Stimulated activated CD8-positive, alpha-beta memory T cell treated with anti-CD3 and anti-CD28 coated beads, Interleukin-15, amount 100 ng/mL, for 4 hours (primary cell): ENCODE measurements at places on chromosomes 6 and 20.
A peak's percentile ranks its signal among the peaks of the same experiment; 100 is the strongest.

- no peak for DNase-seq
Observed at GRCh38 chr20:22425344-22426295, 158.8 kb downstream of the FOXA2 start.

DNA sequence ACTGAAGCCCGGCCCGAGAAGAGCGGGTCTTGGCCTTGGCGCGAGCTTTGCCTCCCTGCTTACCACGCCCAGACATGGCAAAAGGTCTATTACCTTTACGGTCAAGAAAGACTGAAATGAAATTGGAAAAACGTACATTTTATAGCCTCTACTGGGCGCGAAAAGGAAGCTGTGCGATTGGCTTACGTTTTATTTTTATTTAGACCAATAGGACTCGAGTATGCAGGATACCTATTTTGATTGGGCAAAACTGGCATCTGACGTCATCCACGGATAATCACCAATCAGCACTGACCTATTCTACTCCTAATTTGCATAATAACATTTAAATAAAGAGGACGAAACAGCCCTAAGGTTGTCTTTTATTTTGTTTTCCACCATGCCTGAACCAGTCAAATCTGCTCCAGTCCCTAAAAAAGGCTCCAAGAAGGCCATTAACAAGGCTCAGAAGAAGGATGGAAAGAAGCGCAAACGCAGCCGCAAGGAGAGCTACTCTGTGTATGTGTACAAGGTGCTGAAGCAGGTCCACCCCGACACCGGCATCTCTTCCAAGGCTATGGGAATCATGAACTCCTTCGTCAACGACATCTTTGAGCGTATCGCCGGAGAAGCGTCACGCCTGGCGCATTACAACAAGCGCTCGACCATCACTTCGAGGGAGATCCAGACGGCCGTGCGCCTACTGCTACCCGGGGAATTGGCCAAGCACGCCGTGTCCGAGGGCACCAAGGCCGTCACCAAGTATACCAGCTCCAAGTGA is 97.4 kb downstream of the OR2B2 start:
- peak; percentile 67 for DNase-seq

DNA sequence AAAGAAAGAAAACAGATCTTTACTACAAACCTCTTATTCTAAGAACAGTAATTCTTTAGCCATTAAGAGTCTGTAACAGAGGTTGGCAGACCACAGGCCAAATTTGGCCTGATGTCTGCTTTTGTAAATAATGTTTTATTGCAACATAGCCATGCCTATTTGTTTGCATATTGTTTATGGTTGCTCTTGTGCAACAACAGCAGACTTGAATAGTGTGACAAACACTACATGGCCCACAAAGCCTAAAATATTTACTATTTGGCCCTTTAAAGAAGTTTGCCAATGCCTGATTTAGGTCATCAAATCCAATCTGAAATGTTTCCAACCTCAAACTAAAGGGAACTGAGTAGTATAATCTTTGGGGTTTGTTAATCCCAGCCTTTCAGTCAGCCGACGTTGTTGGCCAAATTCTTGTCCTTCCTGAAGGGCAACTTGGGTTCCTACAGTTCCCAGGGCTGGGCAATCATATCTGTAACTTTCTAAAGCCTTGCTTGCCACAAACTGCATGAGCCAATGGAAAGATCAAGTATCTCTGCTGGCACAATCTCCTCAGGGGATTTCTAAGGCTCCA is 33.9 kb upstream of the TBC1D20 start:
- no peak for DNase-seq

- DNase-seq: no peak
Observed at GRCh38 chr20:41654884-41655283, 36.7 kb upstream of the CHD6 start.

DNA sequence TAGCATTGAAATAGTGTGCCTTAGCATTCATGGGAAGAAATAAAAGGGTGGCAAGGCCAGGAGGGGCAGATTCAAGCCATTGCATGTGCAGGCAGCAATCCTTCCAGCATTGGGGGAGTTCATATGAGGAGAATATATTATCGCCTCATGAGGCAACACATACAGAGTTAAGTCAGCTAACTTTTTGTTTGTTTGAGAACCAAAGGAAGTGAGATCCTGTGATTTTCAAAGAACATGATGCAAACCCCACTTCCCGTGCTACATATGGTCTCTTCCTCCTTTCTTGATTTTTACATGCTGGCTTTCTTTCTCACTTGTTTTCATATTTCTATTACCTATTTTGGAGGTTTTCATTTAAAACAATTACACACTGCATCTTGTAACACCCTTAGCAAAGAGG is 579.7 kb upstream of the ARID1B start:
- no peak for DNase-seq

- DNase-seq: no peak
Observed at GRCh38 chr6:138248878-138249277, 30.6 kb upstream of the PBOV1 start.

- DNase-seq: no peak
Observed at GRCh38 chr6:53986165-53986720, 125.0 kb upstream of the MLIP start.

GRCh38 chr6:126033696-126034095 is 47.4 kb downstream of the TRMT11 start:
- no peak for DNase-seq

GRCh38 chr20:18796282-18796833 is 17.2 kb upstream of the SCP2D1 start:
- DNase-seq: no peak

DNA sequence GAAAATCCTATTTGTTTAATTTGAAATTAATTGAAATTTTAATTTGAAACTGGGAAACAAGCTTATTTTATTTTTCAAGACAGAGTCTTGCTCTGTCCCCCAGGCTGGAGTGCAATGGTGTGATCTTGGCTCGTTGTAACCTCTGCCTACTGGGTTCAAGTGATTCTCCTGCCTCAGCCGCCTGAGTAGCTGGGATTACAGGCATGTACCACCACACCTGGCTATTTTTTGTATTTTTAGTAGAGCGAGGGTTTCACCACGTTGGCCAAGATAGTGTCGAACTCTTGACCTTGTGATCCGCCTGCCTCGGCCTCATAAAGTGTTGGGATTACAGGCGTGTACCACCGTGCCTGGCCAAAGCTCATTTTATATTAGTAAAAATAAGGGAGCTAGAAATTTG is 4.2 kb downstream of the SRSF3 start:
- DNase-seq: no peak

DNA sequence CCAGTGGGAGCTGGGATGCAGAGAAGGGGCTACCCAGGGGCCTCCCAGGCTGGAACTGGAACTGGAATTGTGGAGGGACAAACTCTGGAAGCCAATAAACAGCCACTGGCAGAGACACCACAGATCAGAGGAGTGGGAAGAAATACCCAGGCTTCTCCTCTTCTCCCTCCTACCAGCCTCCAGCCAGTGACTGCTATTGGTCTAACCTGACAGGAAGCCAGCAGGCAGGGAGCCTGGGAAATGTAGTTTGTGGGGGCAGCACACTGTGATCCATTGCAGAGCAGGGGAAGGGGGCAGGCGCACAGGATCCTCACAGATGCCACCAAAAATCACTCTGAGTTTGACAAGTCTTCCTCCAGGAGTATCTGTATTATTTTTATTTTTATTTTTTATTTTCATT is 12.1 kb upstream of the MLN start:
- DNase-seq: no peak

DNA sequence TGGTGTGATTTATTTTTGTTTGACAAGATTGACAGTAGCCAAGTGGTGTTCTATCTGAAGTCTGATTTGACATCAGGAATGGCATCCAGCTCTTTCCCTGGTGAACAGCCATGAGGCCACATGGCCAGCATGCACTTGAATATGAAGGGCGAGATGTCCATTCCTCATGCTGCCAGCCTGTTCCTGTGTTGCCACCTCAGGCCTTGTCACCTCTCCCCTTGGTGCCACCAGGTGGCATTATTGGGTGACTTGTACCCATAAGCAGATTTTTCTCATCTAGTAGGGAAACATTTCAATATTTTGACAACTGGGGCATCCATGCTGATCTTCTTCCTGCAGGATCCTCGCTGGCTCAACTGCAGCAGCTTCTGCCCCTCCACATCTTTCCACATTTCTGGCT is 199.1 kb downstream of the ERMARD start:
- DNase-seq: no peak

- DNase-seq: no peak
Observed at GRCh38 chr6:132198040-132198439, 203.2 kb downstream of the MOXD1 start.

- DNase-seq: no peak
Observed at GRCh38 chr6:33014841-33015634, 5.6 kb upstream of the HLA-DOA start.

- DNase-seq: no peak
Observed at GRCh38 chr20:10578607-10579006, 95.2 kb downstream of the JAG1 start.

- no peak for DNase-seq
Observed at GRCh38 chr6:150004101-150004782, 21.1 kb downstream of the RAET1L start.

DNA sequence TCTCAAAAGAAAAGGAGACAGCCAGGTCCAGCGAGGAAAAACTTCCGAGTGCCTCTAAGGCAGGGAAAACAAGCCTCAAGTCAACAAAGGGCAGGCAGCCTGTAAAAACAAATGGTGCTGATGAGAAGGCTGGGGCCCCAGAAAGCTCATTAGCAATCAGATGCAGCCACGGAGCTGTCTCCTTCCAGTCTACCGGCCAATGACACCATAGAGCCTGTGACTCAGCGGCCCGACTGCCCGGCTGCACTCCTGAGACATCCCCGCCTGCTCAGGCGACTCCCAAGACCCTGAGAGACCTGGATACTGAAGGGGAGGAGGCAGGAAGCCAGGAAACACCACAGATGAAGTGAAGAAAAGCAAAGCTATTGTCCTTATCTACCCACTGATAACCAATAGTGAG is 120.1 kb upstream of the HDDC2 start:
- DNase-seq: no peak

DNA sequence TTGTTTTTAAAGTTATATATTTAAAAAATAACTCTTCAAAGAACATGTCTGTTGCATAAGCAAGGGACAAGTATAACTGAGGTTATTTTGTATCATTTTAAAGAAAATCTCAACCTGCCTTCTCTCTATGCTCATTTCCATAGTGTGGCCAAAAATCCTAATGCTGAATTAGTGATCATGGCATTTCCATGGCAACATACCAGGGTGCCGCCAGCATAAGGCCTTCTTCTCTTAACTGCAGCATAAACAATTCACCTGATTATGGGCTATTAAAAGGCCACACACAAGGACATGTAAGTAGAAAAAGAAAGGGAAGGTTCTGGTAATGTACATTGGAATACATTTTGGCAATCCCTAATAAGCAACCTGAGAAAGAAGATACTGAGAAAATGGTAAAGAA is 95.1 kb upstream of the RNF217 start:
- DNase-seq: no peak

GRCh38 chr6:48240287-48240686 is 129.3 kb upstream of the PTCHD4 start:
- no peak for DNase-seq

- no peak for DNase-seq
Observed at GRCh38 chr6:40436685-40437604, 150.2 kb downstream of the LRFN2 start.

- DNase-seq: no peak
Observed at GRCh38 chr6:12813321-12813720, 96.8 kb downstream of the PHACTR1 start.
